ENCODE measurements at places on chromosomes 6 and 20.

DNA sequence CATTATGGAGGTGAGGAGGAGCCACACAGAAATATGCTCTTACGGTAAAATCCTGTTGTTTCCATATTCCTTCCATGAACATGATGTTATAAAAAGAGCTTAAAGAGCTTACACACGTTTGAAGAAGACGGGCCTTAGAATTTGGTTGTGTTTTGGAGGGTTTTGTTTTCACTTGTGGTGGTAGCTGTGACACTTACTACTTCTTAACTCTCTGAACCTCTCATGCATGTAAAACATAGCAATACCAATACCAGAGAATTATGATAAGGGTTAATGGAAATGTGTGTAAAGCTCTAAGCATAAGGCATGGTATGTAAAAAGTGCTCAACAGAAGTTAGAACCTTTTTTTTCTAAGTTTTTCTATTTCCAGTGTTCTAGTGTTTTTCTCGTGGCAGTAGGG lies 256.1 kb upstream of the KCNQ5 start:
- no peak for DNase-seq

GRCh38 chr6:34145161-34146020 lies 496 bp downstream of the GRM4 start:
- DNase-seq, result no peak

DNA sequence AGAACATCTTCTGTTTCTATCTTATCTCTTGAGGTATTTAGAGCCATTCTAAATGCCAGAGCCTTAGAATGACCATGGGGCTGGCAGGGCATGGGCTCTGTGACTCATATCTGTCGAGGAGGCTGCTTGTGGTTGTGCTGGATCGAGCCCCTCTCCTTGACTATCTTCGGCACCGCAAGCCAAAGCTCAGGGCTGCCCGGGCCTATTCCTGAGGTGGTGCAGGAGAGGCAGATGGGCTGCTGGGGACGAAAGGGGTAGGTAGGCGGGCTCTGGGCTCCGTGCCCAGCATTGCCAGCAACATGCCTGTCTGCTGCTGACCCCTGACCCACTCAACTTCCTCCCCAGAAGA lies 89.9 kb downstream of the NOL4L start:
- no peak for DNase-seq

DNA sequence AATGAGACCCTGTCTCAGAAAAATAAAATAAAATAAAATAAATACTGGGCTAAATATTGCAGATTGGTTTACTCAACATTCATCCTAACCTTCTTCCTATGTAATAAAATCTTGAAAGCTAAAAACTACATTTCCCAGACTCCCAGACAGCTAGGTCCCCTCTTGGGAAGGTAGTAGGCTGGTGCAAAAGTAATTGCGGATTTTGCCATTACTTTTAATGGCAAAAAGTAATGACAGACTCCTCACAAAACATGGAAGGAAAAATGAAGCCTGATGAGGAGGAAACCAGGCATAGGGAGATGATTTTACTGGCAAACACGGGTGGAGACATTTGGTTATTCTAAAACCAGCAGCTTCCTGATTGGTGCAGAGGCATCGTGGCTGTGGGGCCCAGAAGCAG lies 70.6 kb upstream of the E2F3 start:
- DNase-seq, result no peak

DNA sequence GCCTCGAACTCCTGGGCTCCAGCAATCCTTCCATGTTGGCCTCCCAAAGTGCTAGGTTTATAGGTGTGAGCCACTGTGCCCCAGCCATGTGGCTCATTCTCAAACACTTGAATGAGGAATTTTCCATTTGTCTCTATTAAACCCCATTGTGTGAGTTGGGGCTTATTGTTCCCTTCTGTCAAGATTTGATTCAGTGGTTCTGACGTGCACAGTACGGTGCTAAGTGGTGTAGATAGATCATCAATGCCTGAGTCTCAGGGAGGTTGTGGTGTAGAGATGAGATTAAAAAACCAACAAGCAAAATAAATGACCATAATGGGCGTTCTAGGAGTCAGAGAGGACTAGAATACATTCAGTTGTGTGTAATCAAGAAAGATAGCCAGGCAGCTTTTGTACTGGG lies 335.6 kb downstream of the PRL start:
- no peak for DNase-seq

GRCh38 chr6:157669747-157670216 lies 153.3 kb upstream of the SNX9 start:
- DNase-seq, result no peak

DNA sequence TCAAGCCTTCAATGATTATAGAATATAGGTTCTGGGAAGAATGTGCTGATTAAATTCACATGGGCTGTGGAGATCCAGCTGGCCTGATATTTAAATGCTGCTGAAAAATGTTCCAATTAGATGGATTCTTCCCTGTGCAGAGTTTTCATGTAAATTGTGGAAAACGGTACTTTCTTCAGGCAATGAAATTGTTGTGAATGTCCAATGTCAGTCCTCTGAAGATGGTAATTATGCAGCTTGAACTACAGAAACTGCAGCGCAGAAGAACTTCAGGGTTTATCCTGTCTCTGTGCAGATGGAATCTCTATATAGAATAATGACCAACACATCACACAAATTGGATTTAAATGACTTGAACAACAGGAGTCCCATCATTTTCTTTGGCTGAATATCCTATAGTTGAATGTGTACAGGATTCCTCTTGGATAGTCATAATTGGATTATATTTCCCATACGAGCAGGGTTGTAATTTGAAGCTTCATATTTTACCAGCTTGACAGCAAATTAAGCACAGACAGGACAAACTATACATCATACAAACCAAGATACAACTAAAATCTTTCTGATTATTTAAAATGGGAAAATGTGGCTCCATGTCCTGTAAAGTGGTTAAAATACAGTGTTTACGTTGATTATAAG lies 82.3 kb downstream of the CAP2 start:
- DNase-seq, result no peak

DNA sequence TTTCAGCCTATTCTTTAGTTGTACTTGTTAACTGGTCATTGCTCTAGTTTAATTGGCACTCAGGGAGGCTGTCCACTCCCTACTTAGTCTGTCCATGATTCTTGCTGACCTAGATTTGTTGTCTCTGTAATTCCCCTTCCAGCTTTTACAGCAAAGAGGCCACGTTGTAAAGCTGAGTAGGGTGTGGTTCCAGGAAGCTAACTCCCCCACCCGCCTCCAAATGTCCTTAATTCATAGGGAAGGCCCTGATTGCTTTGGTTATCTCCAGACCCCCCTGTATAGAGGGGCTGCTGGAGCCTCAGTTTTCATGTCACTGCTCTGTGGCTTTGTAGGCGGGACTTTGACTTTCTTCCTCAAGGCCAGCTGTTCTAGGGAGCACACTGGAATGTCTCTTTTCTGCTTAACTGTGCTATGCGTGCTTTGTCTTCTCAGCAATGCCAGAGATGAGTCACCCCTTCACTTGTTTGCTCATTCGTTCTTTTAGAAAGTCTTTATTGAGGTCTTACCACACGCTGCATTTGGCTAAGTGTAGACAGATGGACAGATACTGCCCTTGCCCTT lies 175.1 kb upstream of the JAG1 start:
- DNase-seq, result no peak

DNA sequence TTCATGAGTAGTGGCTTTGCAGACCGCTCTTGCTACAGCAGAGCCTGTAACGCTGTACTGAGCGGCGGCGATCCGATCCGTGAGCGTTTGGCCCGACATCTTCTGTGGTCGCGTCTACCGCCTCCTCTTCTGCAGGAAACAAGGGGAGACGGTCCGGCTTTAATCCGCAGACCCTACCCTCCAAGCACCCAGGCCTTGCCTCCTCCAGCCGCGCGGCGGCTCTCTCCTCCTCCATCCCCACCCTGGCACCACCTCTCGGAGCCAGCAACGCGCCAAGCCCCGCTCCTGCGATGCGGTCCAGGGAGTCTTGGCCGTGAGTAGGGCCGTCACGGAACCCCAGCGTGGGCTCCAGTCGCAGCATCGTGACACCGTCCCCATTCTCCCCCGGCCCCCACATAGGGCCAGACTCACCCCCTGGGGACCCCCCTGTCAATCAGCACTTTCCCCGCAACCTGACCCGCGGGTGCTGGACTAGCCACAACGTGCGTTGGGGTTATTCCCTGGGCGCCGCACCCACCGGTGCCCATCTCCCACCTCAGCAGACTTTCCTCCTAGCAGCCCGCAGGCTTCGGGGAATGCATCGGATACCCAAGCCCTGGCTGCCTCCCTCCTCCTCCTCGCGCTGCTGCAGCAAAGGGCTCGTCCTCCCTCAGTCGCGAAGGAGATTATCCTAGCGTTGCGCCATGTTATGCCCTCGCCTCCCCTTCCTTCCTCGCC lies 914 bp downstream of the SNAP91 start:
- no peak for DNase-seq

DNA sequence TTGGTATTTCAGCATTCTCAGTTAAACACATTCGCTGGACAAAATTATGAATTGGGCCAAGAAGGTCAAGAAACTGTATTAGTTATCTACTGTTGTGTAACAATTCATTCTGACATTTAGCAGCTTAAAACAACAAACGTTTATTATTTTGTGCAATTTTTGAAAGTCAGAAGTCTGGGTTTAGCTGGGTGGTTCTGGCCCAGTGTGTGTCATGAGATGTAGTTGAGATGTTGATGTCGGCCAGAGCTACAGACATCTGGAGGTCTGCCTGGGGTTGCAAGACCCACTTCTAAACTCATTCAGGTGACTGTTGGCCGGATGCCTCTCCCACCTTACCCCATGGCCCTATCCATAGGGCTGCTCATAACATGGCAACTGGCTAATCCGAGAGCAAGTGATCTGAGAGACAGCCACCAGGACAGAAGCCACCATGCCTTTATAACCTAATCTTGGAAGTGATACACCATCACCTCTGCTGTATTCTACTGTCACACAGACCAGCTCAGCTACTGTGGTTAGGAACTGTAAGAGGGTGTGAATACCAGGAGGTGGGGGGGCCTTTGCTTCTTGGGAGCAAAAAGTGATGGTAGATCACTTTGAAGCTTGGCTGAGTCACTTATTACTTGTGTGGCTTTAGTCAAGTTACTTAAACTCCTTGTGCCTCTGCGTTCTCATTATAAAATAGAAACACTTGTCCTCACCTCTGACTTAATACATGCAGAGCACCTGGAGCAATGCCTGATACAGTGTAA lies 217.0 kb upstream of the MYLIP start:
- DNase-seq, result no peak
